ENCODE measurements at places on chromosomes 12 and 14.

GRCh38 chr14:77276295-77276935 lies 5.4 kb upstream of the NGB start:
- DNase-seq, result no peak

GRCh38 chr14:83217492-83217891 lies 1683.8 kb upstream of the SEL1L start:
- no peak for DNase-seq

DNA sequence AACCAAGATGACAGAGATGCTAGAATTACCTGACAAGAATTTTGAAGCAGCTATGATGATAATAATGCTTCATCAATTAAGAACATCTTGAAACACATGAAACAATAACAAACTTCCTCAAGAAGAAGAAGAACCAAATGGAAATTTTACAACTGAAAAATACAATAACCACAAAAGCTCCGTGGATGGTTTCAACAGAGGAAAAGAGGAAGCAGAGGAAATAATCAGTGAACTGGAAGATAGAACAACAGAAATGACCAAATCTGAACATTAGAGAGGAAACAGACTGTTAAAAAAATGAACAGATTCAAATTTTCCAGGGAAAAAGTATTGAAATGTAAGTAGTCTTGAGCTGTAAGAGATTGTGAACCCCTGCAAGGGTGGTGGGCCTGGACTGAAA lies 62.8 kb upstream of the SLC35F4 start:
- DNase-seq, result no peak

DNA sequence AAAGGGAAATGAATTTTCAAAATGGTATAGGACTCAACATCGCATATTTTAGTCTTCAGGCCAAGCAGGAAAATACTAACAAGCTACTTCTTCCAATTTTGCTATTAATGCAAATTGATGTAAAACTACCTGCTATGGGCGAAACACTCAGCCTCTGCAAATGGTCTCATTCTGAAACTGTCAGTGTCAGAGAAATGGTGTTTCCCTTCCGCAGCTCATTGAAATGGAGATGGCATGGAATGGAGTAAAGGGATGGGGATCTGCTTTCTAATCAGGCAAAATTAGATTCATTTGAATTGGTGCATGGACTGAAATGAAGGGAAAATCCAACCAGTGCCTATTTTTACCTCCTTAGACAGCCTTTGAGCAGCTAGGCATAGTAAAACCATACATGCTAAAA lies 80.4 kb upstream of the EEA1 start:
- DNase-seq, result no peak

DNA sequence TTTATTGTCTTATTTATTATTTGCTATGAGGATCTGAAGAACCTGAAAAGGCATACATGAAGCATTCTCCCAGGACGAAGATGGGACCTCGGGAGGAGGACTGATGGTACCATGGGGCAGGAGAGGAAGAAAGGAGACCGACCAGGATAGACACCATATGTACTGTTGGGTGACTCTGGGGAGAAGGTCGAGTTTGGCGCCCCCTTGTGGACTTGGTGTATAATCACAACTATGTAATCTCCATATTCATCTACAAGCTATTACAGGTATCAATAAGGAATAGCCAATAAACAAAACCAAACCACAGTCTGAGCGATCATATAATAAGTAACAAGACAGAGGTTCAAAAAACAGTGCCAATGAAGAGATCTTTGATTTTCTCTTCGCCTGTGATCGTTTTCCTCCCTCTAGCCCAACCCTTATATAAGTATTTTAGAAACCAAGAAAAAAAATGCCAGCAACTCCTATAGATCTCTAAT lies 139.1 kb downstream of the SPTSSA start:
- no peak for DNase-seq

- DNase-seq, result no peak
Measured at GRCh38 chr14:105888151-105888550, 361.8 kb downstream of the TMEM121 start.

DNA sequence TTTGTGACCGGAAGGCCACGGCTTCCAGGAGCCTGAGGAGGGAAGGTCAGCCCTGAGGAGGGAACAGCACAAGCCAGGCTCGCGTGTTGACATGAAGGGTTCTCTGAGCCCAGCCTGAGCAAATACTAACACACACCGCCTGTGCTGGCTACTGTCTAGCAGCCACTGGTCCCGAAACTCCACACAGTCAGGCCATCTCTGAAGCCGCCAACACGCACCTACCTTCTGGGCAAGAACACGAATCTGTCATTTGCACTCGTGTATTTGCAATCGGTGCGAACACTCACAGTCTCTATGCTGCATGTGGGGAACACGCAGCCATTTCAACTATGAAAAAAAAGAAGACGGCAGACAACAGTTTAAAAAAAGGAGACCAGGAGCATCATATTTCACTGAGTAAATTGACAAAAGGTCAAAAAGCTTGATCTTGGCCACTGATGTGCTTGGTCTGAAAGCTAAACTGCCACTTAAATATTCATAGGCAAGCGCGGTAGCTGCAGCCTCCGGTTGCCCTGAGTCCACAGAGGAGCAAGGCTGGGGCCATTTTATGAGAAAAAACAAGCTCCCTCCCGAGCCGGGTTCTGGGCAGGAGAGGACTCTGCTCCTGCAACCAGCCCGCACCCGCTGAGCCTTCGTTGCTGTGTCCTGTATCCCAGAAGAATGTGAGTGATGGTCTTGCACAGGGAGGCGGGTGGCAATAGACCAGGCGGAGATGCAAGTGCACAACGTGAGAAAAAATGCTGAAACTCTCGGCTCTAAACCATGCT lies 57.8 kb downstream of the RIMBP2 start:
- DNase-seq, result no peak
